Left renal pelvis (tissue), 4 donors: ENCODE measurements at places on chromosomes 3 and 15. TPM values are rescaled to one million over a fixed set of nuclear protein-coding genes. Genes with fewer than 3 reads are reported as not detected.

DNA sequence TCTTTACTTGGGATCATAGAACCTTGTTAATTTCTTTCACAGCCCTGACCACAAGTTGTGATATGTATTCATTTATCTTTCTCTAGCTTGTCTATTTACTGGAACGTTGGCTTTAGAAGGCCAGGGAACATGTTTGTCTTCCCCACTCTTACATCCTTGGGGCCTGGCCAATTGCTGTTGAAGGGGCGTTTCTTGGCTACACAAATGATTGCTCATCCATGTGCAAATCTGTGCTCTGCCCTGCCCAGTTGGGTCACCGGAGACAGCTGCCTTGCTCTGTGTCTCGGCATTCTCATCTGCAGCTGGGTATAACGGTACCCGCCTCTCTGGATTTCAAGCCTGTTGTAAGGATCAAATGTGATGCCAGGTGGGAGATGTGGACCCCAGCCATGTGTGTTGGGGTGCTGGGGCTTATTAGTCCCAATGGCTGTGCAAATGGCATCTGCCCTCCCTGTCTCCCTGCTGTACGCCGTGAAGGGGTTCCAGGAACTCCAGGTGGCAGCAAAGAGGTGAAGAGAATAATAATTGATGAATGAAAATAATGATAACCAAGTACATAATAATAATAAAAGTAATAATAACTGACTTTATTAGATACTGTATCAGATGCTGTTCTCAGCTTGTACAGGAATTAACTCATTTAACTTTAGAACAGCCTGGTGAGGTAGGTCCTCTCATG, 24.0 kb upstream of the TLE3 start:
- DNase-seq: no peak

- no peak for DNase-seq
Measured at GRCh38 chr3:58052373-58053273, 44.4 kb downstream of the FLNB start.

GREM1 gene
- polyA plus RNA-seq: 0.26 TPM

C3orf85 gene
- polyA plus RNA-seq: 0.27 TPM

GRCh38 chr3:117404141-117404540, 694.6 kb downstream of the TUSC7 start:
- DNase-seq: no peak

DNA sequence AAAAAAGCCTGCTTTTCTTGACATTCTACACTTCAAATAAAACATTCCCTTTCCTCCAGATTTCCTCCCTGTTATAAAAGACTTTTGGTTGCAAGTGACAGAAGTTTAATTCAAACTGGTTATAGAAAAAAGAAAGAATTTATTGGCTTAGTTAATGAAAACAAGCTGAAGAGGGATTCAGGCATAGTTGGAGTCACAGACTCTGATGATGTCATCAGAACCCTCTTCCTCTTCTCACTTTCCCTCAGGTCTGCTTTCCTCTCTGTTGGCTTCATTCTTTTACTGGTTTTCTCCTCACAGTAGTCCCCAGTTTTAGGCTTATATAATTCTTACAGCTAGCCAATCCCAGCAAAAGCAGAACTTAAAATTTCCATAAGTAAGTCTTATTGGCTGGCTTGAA, 32.0 kb upstream of the MBNL1 start:
- DNase-seq: no peak

- DNase-seq: no peak
Measured at GRCh38 chr3:34239287-34239686, 440.9 kb downstream of the PDCD6IP start.

ISY1 gene
- 48.8 TPM for polyA plus RNA-seq

PLCH1 gene
- 10.8 TPM for polyA plus RNA-seq

- DNase-seq: no peak
Measured at GRCh38 chr3:62534326-62534725, 161.0 kb upstream of the FEZF2 start.

GRCh38 chr15:73346735-73347312, 21.9 kb downstream of the HCN4 start:
- DNase-seq: no peak

RTF1 gene
- 73.0 TPM for polyA plus RNA-seq

ZPLD1 gene
- 0.57 TPM for polyA plus RNA-seq

- DNase-seq: no peak
Measured at GRCh38 chr3:60017631-60018030, 967.8 kb upstream of the CFAP20DC start.

DNA sequence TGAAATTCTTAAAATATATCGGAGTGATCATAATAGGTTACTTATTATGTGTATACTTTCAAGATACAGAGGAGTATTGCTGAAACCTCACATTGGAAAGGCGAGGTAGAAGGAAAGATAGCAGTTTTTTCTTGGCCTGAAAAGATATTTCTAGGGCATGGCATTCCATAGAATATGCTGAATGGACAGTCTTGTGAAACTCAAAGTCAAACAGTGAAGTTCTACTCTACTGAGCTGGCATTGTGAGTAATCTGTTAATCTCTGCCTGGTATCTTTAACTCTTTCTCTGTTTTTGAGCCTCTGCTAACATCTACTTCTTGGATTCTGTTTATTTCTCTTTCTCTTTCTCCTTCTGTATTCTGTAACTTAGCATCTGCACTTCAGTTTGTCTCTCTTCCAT, 176.3 kb upstream of the ZBTB20 start:
- no peak for DNase-seq

DNA sequence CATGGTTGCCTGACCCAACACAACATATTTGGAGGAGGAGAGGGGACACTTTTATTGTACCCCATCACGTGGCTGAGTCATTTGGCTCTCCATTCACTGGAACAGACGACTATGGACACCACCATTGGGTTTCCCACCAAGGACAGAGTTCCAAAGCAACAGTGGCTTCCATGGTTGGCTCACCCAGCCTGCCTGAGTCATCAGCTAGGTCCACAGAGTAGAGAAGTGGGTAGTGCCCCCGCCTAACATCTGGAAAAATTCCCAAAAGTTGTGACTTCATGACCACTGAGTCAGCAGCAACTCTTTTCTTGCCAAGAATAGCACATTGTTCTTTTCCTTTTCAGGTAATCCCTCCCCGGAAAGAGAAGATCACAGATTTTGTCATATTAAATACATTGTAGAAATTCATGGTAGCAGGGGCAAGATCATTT, 3.0 kb upstream of the PPP1R2 start:
- DNase-seq: no peak

DNA sequence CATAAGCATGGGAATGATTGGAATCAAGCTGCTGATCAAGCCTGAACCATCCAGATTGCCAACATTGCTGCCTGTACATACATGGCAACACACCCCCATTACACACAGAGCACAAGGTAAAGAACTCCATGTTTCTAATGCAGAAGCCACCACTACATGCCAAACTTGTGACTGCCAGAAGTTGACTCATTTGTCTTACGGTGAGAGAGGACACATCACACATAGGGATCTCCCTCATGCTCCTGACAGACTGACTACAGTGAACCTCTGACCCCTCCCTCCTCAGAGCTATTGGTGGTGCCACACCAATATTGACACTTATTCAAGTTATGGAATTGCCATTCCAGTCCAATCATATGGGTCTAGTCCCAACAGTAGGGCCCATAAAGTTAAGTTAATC, 42.3 kb downstream of the EFHB start:
- no peak for DNase-seq

DNA sequence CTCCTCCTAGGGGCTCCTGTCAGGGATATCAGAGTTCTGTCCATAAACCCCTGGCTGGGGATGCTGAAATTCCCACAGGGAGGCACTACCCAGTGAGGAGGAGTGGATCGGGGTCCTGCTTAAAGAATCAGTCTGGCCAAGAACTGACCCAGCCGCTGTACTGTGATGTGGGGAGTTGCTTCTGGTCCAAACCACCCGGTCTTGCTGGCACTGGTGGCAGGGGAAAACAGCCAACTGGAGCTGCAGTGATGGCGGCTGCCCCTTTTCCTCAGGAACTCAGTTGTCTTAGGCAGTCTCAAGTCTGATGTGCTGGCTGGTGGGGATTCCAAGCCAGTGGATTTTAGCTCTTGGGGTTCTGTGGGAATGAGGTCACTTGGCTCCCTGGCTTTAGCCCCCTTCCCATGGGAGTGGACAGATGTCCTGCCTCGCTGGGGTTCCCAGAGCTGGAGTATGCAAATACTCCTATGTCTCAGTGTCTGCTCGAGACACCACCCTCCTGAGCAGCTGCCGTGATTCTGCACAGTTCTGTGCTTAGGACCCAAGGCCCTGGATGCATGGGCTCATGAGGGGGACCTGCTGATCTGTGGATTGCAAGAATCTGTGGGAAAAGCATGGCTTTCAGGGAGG, 97.1 kb downstream of the SLC25A26 start:
- DNase-seq: no peak

GRCh38 chr15:67098768-67099282, 33.4 kb downstream of the SMAD3 start:
- DNase-seq: no peak
